ENCODE measurements at places on chromosomes 11 and 22.

DNA sequence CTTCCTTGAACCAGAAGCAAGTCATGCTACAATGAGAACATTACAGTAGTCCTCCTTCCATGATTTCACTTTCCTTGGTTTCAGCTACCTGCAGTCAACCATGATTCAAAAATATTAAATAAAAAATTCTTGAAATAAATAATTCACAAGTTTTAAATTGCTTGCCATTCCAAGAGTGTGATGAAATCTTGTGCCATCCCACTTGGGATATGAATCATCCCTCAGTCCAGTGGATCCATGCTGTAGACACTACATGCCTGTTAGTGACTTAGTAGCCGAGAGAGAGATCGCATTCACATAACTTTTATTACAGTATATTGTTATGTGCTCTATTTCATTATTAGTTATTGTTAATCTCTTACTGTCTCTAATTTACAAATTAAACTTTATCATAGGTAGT lies 6.0 kb downstream of the HOATZ start:
- DNase-seq, result no peak

DNA sequence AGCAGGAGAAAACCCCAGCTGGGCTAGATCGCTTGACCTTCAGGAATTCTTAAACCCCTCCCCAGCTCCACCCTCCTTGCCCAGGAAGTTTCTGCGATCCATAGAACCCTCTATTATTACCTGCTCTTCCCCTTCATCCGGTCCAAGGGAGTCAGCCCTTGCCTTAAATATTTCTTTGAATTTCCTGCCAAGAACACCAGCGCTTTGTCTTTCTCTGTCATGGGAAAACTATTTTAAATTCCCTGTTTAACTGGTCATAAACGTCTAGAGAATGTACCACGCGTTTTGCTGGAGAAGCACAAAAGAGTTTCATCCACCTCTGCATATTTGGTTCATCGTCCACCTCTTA lies 496 bp upstream of the TRAF6 start:
- DNase-seq, result no peak

DNA sequence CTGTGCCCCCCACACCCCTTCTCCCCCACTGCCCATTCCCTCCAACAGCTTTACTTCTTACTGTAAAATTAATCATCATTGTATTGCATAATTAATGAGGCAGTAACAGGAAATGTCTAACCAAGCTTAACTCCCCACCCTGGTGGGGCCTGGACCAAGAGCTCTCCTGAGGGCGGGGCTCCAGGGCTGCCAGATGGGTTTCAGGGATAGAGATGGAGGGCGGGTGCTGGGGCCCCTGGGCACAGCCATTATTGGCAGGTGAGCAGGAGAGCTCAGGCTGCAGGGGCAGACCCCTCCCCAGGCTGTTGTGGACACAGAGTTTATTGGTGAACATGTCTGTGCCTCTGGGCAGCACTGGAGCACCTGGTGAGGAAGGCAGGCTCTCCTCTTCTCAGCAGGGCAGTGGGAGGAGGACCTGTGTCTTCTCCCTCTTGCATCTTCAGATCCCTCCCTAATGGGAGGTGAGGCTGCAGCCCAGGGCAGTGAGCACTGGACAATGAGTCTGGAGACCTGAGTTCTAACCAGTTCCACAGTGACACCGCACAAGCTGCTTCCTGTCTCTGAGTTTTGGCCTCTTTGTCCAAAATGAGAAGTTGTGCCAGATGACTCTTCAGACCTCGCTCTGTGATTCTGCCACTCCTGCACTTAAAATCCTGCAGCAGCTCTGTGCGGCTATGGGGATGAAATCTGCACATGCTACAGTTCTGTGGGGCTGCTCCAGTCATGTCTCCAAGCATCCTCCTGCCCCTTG lies 233.3 kb downstream of the CEP164 start:
- no peak for DNase-seq

- no peak for DNase-seq
These were observed 19.3 kb downstream of the POLR3H start for GRCh38 chr22:41524809-41525449.

DNA sequence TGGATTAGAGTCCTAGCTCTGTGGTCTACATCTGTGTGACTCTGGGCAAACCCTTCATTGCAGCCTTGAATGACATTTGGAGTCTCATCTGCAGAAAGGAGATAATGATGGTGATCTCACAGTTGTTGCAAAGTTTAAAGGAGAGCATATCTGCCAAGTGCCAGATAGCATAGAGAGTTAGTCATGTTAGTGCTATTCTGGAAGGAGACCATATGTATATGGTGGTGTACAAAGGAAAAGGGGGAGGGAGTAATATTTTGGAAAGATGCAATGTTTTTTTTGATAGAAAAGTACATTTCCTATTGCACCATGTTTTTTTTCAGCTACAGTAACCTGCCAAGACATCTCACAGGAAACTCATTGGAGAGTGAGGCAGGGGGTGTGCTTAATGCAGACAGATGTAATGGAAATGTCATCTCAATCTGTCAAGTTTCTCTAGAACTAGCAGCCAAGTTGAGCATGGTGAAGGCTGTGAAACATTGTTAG lies 92.1 kb upstream of the NARS2 start:
- DNase-seq, result no peak

DNA sequence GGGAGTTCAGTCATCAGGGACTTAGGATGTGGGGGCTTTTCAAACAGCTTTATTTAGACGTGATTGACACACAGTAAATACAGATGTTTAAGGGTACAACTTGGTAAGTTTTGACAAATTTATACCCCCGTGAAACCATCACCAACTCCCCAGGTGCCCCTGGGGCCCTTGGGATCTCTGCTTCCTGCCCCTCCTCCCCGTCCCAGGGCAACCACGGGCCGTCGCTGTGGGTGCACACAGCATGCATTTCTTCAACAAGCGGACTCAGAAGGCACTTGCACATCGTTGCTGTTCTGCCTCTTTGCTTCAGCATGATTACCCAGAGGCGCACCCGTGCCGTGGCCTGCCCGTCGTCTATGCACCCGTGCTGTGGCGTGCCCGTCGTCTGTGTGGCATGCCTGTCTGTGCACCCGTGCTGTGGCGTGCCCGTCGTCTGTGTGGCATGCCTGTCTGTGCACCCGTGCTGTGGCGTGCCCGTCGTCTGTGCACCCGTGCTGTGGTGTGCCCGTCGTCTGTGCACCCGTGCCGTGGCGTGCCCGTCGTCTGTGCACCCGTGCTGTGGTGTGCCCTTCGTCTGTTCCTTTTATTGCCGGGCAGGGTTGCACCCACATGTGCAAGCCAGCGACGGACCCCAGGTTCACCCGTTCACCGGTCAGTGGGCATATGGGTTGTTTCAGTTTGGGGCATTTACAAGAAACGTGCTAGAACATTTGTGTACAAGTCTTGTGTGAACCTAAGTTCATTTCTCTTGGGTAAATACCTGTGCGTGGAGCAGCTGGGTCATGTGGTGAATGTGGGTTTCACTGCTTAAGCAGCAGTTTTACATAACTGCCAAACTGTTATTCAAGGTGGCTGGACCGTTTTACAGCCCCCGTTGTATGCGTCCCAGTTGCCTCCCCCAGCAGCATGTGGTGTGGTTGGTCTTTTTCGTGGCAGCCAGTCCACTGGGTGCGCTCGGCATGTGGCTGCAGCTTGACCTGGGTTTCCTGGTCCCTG lies 8.3 kb downstream of the CD81 start:
- peak; percentile 77 for DNase-seq

DNA sequence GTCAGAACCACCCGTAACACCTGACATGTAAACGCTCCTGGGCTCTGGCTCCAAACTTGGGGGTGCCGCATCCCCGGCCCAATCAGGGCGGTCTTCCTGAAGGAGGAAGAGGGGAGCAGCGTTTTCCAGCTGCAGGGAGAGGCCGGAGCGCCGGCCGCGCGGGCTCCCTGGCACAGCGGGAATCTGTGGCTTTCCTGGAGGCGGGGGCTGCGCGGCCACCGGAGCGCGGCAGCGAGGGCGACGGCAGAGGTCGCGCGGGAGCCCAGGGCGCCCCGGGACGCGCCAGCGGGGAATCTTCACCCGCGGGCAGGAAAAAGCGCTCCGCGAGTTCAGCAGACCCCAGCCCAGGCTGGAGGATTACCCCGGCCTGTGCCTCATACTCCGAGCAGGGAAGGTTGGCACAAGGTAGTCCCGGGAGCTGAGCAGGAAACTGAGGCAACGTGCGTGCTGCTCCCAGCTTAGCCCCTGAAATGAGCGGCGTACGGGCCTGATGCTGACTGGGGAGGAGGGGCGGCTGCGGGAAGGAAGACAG lies 600 bp upstream of the ESAM start:
- no peak for DNase-seq

DNA sequence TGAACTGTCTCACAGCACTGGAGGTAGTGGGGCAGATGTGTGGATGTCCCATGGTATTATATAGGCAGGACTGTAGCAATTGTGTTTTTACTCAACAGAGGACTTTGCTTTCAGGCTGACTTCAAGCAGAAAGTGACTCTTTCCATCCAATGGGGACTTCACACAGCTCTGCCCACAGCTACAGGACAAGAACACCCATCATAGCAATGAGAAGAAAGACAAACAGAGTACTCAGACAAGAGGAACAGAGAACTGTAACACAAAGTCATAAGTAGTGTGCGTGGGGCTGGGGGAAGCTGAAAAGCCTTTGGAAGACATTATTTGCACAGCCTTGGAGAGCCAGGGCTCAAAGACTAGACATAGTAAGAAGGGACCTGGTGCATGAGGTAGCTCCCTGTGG lies 70.3 kb downstream of the CCDC81 start:
- DNase-seq, result no peak

DNA sequence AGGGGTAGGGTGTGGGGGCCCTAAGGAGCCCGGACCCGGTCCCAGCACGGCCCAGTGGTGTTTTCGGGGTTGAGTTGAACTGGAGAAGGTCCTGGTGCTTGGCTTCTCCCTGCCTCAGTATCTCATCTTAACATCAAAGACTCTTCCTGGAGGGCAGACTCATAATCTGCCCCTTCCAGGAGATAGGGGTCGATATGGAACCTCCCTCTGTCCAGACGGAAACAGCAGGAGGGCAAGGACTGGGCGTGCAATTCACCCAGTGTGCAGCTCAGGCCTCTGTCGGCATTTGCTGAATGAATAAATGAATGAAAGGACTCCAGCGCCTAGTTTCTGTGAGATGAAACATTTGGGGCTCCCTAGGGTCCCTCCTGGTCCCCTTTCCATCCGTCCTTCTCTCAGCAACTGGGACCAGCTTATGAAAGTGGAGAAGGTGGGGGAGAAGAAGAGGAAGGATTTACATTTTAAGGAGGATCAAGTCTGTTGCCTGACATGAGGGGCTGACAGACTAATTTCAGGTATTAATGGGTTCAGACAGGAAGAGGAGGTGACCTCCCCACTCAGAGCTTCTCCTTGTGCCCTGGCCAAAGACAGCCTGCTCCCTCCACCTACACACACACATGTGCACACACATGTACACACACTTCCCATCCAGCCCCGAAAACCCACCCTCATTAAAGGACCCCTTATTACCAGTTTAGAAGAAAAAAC lies 1.1 kb upstream of the SHISA8 start:
- no peak for DNase-seq

- DNase-seq, result peak; percentile 92
These were observed at the start of gene MCHR1 for GRCh38 chr22:40679249-40679963. Gene MCHR1 (plus strand): TSS chr22:40679484. CDS start chr22:40679653, 169 bp downstream.

DNA sequence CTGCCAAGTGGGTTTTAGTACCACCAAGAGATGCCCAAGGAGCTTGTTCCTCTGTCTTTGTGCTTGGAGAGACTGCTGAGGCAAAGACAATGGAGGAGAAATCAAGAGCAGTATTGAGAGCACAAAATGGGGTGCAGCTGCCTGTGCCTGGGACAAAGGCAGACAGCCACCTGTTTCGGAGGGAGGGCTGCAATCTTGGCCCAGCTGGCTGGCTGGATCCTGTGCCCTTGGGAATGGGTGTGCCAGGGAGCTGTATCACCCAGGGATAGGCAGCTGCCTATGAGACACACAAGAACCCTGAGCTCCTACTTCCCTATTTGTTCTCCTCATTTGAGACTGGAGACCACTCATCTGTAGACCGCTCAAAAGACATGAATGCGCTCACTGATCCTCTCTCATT lies 23.3 kb upstream of the CHRM4 start:
- DNase-seq, result no peak

DNA sequence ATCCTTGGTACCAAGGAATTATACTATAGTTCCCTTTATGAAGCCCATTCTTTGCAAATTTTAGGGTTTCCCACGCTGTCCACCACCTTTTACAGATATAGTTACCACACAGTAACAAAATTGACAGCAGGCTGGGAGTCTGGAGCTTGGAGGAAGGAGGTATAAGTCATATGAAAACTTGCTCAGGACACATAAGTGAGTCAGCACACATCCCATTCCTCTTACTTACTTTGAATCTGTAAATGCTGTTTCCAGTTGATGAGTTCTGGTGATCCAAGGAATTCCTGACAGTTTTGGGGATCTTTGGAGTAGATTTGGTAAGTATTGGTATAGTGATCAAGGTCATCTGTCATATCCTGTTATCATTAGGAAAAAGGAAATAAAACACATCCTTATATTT lies 19.2 kb downstream of the GLYAT start:
- DNase-seq, result no peak

- no peak for DNase-seq
These were observed 8.0 kb downstream of the MOB2 start for GRCh38 chr11:1478544-1478943.

DNA sequence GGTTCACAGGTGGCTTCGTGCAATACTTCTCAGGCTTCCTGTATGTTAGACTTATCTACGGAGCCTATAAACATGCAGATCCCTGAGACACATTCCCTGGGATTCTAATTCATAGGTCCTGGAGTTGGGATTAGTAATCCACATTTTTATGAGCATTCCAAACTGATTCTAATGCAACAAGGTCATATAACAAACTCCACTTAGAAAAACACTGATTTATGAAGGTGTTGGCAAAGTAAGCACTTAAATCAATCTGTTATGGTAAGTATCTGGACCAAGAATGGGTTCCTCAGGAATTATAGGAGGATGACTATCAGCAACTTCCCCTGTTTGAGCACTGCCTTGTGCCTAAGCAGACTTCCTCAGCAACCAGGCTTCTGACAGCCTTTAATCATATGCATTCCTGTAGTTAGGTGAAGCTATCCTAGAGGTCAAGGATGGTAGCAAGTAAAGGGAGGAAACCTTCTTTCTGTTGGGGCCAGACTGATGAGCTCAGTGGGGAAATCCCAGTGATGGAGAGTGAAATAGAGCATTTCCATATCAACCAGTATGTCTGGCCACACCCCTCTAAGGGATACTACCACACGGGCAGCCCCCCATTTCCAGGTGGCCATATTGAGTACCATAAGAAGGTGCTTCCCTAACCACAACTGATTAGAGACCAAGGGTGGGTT lies 89.6 kb downstream of the RASSF10 start:
- DNase-seq, result no peak

DNA sequence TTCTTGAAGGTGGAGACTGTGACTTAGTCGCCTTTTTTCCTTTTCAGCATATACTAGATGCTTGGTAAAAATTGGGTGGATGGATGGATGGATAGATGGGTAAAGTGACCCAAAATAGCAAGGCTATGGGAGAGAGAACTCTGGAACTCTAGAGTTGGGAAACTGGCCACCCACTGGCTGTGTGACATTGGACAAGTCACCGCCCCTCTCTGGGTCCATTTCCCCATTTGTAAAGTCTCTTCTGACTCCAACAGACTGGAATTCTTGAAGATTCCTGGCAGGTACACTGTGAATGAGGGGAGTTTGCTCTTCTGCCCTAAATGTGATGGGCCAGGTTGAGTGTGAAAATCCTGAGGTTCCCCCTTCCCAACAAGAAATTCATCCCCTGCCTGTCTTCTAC lies 8.0 kb downstream of the TKFC start:
- DNase-seq, result no peak
